ELR (cell line): ENCODE measurements at places on chromosomes 16 and 17.
A peak's percentile ranks its signal among the peaks of the same experiment; 100 is the strongest.

GRCh38 chr16:75228143-75228976 is 9.6 kb downstream of the CTRB1 start:
- DNase-seq, result no peak

DNA sequence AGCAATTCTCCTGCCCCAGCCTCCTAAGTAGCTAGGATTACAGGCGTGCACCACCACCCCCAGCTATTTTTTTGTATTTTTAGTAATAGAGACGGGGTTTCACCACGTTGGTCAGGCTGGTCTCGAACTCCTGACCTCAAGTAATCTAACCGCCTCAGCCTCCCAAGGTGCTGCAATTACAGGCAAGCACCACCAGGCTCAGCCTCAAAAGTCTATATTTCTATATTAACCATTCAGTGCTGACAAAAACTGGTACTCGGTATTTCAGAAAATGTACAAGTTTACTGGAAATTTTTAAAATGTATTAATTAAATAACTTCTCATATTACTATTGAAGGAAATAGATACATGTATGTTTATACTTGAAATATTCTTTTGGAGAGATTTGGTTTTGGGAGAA is 1.4 kb upstream of the HEXD start:
- peak; percentile 52 for DNase-seq

DNA sequence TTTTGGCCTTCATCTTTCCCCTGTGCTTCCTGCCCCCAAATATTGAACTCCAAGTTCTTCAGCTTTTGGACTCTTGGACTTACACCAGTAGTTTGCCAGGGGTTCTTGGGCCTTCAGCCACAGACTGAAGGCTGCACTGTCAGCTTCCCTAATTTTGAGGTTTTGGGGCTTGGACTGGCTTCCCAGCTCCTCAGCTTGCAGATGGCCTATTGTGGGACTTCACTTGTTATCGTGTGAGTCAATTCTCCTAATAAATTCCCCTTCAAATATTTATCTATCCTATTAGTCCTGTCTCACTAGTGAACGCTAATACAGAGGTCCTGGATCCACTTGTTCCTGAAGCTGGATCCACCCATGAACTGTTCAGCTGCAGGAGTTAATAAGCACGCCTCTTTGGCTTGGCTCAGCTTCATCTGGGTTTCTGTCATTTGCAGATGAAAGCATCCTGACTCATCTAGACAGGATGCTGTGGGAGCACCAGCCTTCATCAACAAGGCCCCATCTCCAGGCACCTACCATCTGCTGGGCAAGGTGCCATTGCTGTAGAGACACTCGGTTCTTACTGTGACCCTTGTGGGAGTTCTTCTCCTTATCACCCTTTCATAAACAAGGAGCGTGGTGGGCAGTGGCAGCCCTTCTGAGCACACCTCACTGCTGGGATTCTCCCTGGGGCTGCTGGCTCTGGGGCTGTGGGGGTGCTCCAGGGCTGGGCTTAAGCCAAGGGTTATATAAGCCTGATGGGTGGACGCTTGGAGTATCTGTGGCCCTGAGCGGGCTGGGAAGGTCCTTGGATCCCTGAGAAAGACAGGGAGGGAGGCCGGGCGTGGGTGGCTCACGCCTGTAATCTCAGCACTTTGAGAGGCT is 23.1 kb downstream of the LAT start:
- peak; percentile 84 for DNase-seq

DNA sequence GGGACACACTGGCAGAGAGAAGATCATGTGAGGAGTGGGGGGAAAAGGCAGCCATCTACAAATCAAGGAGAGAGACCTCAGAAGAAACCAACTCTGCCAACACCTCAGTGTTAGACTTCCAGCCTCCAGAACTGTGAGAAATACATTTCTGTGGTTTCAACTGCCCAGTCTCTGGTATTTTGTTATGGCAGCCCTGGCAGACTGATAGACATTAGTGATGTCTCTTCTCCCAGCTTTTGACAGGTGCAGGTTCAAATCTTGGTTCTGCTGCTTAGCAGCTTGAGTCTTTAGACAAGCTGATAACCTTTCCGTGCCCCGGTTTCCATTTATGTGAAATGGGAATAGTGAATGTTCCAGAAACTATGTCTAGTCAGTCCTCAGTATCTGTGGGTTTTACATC is 199.5 kb downstream of the SNX29 start:
- no peak for DNase-seq
